Stimulated activated CD8-positive, alpha-beta memory T cell treated with anti-CD3 and anti-CD28 coated beads, Interleukin-12 subunit alpha, Interleukin-12 subunit beta, amount 100 ng/mL, for 1 hour (primary cell): ENCODE measurements at places on chromosomes 1 and 21.

GRCh38 chr1:34166191-34166624 lies 1.2 kb upstream of the CSMD2 start:
- no peak for DNase-seq

DNA sequence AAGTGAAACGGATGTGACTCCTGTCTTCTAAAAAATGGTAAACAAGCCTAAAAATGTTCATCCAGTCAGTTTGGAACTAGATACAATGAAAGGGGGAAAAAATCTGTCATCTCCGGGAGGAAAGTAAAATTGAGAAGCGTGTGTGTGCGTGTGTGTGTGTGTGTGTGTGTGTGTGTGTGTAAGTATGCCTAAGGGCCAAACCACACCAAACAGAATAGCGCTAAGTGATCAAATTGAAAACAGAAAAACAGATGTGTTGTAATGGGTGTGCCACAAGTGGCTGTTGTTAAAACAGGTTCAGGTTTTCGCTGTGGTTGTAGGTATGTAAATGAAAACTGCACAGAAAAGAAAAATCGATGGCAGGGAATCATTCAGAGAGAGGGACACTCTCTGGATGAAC lies 106.7 kb downstream of the RNF220 start:
- no peak for DNase-seq

DNA sequence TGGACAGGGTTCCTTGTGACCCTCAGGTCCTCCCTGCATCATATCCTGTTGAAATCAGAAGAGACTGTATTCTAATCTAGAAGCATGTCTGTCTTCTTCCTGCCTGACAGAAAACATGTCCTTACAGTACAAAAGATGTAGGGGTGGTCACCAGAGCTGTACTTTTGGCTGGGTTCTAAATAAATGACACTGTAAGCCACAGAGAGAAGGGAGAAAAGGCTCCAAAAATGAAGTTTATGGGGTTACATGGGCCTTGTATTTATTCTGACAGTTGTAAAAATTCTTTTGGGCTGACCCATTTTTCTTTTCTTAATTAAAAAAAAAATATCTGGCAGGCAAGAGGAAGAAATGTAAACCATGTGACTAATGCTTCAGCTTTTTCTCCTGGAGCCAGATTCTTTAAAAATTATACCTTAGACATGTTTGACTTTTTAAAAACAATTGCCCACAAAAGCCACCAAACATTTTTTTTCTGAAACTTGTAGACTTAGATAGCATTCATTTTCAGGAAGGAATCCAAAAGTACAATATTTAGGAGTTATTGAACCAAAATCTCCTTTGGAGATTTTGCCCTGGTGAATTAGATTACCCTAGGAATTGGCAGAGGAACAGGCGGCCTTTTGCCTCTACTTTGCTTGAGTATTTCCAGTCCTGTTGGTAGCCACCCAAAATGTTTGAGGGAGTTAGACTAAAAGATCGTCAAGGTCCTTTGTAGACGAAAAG lies 17.1 kb downstream of the RGL1 start:
- no peak for DNase-seq

DNA sequence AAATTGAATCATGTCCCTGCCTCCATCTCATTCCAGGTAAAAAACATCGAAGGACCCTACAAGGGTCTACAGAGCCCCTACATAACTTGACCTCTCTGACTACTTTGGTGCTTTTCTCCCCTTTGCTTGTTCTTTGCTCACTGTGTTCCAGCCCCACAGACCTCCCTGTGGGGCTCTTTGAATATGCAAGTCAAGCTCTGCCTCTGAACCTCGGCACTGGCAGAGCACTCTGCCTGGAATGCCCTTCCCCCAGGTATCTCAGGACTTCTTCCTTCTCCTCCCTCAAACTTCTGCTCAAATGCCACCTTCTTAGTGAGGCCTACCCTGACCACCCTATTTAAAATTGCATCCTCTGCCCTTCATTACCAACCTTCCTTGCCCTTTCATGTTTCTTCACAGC lies 87.8 kb upstream of the CD34 start:
- DNase-seq: no peak

- no peak for DNase-seq
These were observed 26.3 kb downstream of the KCNK1 start for GRCh38 chr1:233640179-233640578.

DNA sequence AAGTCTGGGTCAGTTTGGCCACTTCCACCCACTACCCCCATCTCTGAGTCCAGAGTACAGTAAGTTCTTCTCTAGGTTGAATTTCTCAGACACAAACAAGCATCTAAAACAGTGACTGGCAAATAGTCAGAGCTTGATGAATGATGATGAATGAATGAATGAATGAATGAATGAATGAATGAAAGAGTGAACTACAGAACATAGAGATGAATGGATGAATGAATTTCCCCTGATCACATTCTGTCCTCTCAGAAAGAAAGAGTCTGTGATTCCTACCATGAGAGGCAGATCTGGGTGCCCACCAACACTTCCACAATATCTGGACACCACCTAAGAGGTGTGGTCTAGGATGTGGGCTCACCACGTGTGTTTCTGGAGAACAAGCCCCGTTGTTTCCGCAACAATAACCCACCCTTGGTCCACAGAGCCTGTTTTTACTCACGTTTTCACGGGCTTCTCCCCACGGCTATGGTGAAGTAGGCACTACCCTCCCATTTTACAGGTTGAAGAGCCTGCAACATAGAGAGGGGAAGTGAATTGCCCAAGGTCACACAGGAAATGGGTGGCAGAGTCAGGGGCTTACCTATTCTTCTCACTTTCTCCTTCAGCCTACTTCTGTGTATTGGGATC lies 40.2 kb upstream of the IFFO2 start:
- no peak for DNase-seq

- no peak for DNase-seq
These were observed 221.8 kb upstream of the PLXNA2 start for GRCh38 chr1:208465786-208466590.

GRCh38 chr21:15825700-15826099 lies 95.9 kb downstream of the USP25 start:
- no peak for DNase-seq

- DNase-seq: no peak
These were observed 15.9 kb upstream of the EPB41 start for GRCh38 chr1:28898405-28898881.

DNA sequence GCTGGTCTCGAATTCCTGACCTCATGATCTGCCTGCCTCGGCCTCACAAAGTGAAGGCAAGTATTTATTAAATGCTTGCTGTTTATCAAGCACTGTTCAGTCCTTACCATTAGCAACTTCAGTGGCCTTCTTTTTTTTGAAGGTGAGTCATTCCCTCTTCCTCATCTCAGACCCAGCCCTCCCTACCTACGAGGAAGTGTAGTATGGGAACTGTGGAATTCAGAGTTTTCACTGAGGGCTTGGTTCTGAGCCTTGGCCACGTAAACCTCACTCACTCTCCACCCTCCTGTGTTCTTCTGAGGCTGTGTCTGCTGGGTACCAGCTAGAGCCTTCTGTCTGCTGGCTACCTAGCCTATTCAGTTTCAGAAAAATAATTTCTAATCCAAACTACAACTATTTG lies 218.3 kb upstream of the SGIP1 start:
- DNase-seq: no peak

GRCh38 chr1:79052829-79053449 lies 46.4 kb upstream of the ADGRL4 start:
- no peak for DNase-seq

- no peak for DNase-seq
These were observed 56.6 kb downstream of the STYXL2 start for GRCh38 chr1:167150492-167150833.

DNA sequence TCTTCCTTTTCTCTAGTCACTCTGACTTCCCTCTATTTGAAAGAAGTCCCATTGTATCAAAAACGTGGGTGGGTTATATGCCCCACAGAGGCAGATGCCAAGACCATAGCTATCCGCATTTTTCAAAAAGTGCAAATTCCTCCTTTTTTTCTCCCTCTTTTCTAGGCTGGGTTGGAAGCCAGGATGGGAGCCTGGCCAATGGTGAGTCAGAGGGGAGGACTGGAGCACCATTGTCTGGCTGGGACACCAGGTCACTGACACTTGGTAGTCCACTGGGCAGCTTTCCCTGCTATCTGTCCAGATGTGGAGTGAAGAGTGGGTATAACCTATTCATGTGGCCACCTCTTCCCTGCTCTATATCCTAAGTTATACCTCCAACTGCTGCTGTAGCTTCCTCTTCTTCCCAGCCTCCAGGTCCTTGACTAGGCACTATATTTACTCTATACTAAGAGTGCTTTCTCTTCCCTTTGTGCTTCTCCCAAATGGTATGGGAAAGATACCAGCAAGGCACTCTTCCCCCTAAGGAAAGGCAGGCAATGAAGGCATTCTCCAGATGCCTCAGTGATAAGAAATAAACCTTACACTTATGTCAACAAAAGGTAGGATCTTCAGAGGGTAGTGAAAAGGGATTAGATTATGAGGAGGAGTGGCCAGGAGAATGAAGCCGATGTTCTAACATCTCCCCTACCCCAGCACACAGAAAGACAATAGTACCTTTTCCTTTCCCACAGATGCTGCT lies 12.9 kb downstream of the PI4KB start:
- no peak for DNase-seq

DNA sequence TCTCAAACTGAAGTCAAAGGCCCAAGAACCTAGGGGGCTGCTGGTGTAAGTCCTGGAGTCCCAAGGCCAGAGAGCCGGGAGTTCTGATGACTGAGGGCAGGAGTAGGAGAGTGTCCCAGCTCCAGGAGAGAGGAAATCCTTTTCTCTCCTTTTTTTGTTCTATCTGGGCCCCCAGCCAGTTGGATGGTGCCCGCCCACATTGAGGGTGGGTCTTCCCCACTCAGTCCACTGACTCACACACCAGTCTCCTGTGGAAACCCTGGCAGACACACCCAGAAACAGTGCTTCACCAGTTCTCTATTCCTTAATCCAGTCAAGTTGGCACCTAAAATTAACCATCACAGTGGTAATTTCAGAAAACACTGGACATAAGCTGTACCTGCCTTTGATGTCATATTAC lies 12.7 kb upstream of the WDR26 start:
- no peak for DNase-seq

GRCh38 chr1:29696656-29697390 lies 460.5 kb downstream of the PTPRU start:
- no peak for DNase-seq

- DNase-seq: no peak
These were observed 156.9 kb upstream of the NBPF11 start for GRCh38 chr1:148308832-148309458.

- DNase-seq: no peak
These were observed 190.5 kb upstream of the C1orf174 start for GRCh38 chr1:4090556-4090955.

DNA sequence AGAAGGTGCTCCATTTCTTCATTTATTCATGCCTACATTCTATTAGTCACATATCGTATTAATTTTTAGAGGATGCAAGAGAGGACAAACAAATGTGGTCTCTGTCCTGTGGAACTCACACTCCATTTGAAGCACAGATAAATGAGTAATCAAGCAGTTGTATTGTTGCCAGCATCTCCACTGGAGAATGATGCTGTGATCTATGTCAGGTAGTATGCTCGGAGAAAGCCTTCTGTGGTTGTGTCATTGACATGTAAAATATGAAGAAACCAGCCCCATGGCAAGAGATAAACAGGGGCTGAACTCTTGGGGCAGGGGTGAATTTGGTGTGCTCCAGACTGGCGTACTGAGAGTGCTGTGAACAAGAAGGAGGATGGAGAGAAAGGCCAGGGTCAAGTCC lies 101.2 kb downstream of the FASLG start:
- no peak for DNase-seq

- no peak for DNase-seq
These were observed 8.7 kb downstream of the B3GALNT2 start for GRCh38 chr1:235495551-235495950.

DNA sequence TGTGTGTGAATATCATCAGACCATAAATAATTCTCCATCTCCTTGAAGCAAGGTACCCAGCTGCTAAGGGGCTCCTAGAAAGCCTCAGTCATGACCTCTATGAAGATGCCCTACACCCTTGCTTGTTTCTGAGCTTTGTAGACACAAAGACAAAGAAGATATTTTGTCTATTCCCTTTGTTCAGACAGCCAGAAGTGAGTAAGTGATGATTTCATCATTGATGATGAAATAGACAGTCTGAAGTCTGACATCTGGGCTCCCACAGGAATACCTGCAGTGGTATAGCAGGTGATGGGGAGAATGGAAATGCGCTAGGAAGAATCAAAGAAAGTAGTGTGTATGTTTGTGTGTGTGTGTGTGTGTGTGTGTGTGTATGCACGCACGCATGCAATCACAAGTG lies 82.2 kb upstream of the DPT start:
- DNase-seq: no peak

DNA sequence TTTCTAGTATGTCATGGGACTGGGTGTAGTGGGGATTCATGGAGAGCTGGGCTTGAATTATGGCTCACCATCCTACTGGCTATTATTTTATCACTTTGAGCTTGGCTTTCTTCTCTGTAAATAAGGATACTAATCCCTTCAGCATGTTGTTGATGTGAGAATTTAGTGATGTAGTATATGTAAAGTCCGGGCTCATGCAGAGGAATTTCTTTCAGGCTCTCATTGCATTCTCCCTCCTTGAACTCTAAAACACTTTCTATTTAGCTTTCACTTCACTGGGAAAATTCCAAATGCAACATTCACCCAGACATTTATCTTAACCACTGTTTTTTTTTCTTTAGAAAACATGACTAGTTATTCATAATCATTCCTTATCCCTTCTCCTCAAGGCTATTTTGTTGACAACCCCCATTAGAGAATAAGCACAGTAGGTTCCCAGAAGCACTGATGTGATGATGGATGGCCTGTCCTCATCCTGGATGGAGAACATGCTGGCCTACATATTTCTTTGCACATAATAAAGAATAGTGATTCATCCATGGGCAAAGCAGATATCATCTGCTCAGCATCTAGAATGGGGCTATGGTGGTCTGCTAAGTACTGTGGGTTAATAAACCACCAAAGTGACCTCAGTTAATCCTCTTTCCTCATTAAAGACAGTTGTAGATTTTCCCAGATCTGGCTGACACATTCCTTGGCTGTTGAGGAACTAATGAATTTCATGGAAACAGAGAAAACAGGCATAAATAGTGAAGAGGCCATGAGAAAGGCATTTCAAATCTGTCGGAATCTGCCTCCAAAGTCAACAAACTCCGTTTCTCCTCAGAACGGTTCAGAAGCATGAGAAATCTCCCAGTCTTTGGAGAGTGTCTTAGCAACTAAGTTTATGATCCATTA lies 68.0 kb upstream of the CYP2J2 start:
- no peak for DNase-seq

DNA sequence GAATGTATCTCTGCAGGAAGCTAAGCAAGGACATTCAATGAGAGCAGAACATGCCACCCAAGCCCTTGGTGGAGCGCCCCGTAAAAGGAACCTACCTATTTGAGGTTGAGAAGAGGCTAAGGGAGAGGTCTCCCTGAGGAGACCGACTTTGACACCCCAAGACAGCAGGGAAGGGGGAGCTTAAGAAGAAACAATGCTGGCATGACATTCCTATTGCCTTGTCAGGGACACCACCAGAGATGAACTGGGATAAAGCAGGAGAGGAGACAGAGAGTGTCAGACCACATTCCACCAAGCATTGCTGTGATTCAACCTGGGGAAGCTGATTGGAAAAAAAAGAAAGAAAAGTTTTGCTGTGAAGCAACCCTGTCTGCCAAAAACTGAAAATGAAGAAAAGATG lies 13.3 kb upstream of the S100A2 start:
- DNase-seq: no peak

- DNase-seq: no peak
These were observed 45.7 kb upstream of the ZNF648 start for GRCh38 chr1:182107209-182107608.
